ENCODE measurements at places on chromosomes 1 and 21. TPM values are rescaled to one million over a fixed set of nuclear protein-coding genes. Genes with fewer than 3 reads are reported as not detected.

DNA sequence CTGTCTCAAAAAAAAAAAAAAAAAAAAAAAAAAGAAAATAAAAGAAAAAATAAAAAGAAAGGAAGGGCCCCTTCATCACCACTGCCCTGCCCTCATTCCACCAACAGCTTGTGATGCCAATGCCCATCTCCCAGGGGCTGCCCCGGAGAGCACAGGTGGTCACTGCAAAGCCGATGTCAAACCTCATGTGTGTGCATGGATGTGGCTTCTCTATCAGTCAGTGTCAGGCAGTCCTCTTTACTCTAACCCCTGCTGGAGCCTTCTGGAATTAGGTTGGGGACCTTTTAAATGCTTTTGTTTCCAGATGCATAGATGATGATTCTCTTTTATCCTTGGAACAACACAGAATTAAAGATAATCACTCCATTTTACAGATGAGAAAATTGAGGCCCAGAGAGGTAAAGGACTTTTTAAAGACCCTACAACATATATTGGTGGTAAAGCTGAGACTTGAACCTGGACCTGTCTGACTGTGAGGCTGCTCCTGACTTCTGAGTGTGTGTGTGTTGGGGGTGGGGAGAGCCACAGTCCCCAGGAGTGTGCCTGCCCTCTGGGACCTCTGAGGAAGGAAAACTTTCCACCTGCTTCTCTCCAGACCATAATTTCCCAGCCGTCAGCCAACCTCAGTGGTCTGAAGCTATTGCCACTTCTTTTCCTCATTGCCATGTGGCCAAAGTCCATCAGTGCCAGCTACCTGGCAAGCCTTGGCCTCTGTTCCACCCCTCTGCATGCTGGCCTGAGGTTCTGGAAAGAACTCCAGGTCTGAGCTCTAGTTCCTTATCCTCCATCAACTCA lies 3.0 kb upstream of the TMEM54 start:
- no peak for DNase-seq

Gene MASP2
- polyA plus RNA-seq, result 4.6 TPM

GRCh38 chr21:36589352-36589971 lies 109.5 kb upstream of the SIM2 start:
- DNase-seq, result peak; percentile 30

- DNase-seq, result no peak
Measured at GRCh38 chr1:44029260-44029910, 1.9 kb downstream of the SLC6A9 start.

Gene SRM
- 71.9 TPM for polyA plus RNA-seq

- no peak for DNase-seq
Measured at GRCh38 chr1:228163007-228163753, 2.4 kb upstream of the IBA57 start.

DNA sequence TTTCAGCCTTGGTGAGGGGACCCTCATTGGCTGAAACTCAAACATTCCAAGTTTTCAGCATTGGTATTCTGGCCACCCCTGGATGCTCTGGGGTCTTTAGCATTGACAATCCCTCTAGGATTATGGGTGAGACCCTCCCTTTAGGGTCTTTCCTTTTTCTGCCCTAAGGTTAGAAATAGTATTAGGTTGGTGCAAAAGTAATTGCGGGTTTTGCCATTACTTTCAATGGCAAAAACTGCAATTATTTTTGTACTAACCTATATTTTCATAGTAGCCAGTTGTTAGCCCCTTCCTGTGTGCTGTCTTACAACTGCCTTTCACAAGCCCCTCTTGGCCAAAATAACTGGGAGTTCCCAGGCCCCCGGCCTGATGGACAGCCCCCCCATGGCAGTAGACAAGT lies 648.4 kb downstream of the PTPRU start:
- DNase-seq, result no peak

Gene UTS2
- polyA plus RNA-seq, result not detected

Gene MROH9
- 0.09 TPM for polyA plus RNA-seq

- DNase-seq, result no peak
Measured at GRCh38 chr1:111814305-111814628, 58.6 kb downstream of the DDX20 start.

DNA sequence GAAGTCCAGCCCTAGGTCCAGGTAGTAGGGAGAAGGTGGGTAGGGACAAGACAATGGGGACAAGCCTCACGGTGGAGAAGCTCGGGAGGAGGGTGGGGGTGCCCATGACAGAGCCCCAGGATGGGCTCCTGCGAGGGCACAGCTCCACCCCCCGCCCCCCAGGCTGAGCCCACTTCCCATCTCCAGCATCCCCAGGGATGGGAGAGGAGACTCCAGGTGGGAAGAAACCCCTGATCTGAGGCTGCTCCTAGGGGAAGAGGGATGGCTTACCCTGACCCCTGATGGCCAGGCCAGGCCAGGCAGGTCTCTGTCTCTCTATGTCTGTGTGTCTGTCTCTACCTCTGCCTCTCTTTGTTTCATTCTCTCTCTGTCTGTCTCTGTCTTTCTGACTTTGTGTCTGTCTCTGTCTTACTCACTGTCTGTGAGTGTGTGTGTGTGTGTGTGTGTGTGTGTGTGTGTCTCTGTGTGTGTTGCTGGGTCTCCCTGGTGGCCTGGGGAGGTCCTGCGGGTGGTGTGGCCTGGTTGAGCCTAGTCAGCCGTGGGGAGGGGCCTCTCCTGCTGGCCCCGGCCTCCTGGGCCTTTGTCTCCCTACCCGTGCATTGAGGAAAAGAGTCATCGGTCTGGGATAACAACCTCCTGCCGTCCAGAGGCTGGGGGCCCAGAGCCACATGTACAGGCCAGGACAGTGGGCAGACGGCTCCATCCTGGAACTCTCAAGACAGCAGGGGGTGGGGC lies 45.7 kb downstream of the WNT9A start:
- DNase-seq, result no peak
